ENCODE measurements at places on chromosomes 2 and 18.

DNA sequence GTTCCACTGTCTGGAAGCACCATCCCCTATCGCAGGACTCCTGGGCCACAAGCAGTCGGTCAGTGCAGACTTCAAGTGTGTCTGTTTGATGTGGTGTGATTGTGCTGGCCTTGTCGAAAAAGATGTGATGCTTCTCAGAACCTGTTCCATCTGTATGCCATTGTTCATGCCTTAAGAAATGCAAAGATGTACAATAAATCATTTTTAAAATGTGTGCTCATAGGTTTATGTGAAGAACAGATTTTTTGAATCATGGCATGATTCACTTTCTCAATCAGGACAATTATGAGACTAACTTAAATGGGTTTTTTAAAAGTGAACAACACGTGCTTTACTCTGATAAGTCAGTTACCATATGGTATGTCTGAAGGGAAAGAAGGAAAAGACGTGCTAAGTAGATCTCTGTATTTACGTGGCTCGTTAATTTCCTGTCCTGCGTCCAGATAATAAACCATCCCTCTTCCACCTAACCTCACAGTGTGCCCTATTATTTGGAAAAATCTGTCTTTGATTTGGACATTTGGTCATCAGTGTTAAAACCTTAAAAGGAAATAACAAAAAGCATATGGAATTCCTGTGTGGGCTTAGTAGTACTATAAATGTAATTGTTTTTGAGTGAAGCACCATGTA lies 54.9 kb downstream of the PRKRA start:
- DNase-seq = no peak

- DNase-seq = no peak
Observed at GRCh38 chr2:177074099-177074710, 138.4 kb upstream of the HNRNPA3 start.

GRCh38 chr18:61371111-61371510 lies 37.9 kb downstream of the CDH20 start:
- DNase-seq = no peak

- peak; percentile 65 for DNase-seq
Observed at GRCh38 chr2:237895544-237896506, 36.4 kb downstream of the RAMP1 start.

- DNase-seq = no peak
Observed at GRCh38 chr18:41842886-41843285, 112.1 kb upstream of the PIK3C3 start.

DNA sequence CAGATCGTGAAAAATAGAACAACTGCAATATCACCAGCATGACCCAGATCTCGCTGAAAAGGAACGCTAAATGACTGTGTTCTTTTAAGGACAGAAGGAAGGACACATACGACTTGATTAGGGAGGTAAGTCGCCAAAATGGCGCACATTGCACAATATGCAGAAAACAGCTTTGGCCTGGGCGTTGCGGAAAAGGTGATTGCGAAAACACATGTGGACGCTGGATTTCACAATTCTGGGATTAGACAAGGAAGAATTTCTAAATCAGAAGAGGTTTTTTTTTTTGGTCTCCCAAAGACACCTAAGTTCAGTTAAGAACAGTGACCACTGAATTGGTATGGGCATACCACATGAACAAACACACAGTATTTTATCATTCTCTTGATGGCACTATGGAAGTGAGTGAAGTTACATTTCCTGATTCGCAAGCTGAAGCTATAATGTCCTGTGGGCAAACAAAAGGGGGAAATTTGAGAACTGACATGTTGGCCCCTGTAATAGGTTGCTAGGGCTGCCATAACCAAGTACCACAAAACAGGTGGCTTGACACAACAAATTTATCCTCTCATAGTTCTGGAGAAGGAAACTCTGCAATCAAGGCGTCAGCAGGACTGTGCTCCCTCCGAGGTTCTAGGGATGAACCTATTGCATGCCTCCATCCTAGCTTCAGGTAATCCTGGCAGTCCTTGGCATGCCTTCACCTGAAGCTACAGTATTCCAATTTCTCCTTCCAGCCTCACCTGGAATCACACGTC lies 25.8 kb upstream of the ERICH2 start:
- DNase-seq = no peak

GRCh38 chr18:76385681-76385975 lies 109.4 kb downstream of the ZNF516 start:
- no peak for DNase-seq

DNA sequence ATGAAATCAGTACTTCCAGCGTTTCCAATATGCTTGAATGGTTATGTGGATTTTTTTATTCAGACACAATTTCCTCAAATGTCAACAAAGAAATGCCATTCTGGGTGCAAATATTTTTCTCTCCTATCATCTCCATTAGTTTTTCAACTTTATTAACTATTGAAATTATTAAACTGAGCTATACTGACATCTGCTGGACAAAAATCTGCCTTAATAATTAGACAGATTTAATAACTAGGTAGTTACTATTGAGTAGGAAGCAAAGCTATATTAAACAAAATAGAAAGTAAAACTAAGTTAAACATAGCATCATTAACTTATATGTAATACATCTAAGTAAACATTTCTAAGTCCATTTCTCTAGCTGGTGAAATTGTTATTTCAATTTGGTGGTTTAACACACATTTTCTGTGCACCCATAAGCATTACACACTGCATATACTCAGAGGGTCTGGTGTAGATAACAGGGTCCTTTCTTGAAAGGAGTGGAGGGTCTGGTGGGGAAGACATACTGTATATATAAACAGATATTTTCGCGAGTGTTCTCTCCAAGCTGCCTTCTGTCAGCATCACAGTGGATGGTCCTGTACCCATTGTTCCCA lies 77.0 kb downstream of the LANCL1 start:
- DNase-seq = no peak

GRCh38 chr2:181047829-181048228 lies 67.4 kb downstream of the UBE2E3 start:
- DNase-seq = no peak

DNA sequence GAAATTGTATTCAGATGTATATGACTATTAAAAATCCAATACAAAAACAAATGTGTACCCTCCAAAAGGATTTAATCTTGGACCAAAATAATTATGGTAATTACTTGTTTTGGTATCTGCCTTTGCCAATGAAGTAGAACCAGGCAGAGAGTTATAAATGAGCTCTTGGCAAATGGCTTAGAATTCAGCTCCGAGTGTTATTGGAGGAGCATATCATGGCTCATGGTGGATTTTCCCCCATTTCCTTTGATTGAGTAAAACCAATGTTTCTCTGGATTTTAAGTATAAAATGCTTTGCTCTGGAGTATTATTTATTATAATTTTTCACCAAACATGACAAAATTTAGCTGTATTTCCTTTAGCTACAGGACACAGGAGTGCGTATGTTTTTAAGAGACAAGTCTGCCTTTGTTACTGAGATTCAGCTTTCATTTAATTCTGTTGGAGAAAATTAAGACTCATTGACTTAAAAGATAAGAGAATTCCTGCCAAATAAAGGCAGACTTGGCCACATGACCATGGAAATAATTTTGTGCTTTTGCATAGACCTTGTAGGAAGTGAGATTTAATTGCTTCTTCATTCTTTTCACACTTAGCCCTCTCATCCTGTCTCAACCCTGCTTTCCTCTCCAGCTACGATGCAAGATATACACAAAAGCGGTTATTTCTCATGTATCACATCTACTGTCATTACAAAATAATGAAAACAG lies 281.0 kb upstream of the SOX11 start:
- no peak for DNase-seq

GRCh38 chr2:48551548-48551947 lies 21.6 kb downstream of the STON1 start:
- DNase-seq = no peak

GRCh38 chr2:211390536-211391188 lies 834.3 kb downstream of the CPS1 start:
- DNase-seq = no peak

- DNase-seq = no peak
Observed at GRCh38 chr2:129611471-129611870, 368.0 kb upstream of the RAB6C start.

DNA sequence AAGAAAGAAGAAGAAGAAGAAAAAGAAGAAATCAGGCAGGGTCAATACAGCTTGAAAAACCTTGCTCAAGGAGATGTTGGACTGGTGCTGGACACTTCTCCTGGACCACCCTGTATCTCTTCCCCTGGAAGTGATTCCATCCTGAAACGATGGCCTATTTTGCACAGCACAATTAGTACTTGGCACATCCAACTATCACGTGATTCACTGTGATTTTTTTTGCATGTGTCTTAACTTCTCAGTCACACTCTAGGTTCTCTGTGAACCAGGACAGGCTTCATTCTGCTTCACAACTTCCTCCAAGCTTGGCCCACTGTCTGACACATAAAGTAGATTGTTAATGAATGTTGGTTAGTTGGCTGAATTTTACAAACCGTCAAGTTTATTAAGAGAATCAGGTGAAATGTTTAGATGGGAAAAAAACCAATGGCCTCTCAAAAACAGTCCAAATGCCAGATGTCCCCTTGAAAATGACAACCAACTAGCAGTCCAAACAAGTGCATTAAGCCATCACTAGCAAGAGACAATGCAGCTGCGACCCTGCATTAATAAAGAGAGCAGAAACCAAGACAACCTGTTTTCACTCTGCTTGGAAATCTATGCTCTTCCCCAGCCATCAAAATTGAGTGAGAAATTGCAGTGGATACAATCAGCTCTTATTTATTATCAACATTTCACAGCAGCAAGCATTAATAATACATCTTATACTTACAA lies 300.0 kb upstream of the CHAC2 start:
- no peak for DNase-seq

DNA sequence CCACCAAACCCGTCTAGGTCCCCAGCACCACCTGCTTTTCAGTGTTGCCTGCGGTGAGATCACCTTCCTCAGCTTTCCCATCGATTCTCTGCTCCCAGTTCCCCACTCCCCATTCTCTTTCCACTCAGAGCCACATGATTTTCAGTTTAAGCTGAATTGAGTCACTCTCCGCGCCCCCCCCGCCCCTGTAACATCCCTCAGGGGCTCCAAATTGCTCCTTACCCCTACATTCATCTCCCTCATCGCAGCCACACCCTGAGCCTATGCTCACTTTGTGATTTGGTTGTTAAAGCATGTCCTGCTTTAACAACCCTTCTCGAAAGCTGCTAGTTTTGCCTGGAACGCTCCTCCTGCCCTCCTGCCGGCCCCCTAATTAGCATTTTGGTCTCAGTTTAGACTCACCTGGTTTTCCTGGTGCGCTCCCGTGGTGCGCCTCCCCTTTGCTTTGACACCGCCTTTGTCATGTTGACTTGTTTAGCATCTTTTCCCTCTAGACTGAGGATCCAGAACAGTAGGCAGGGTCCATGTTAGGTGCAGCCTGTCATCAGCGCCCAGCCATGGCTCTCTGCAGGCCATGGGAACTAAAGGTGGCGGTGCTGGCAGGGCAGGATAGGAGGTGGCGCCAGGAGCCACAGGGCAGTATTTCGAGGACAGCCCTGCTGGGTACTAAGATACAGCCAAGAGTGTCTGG lies 60.8 kb downstream of the ST3GAL5 start:
- no peak for DNase-seq

DNA sequence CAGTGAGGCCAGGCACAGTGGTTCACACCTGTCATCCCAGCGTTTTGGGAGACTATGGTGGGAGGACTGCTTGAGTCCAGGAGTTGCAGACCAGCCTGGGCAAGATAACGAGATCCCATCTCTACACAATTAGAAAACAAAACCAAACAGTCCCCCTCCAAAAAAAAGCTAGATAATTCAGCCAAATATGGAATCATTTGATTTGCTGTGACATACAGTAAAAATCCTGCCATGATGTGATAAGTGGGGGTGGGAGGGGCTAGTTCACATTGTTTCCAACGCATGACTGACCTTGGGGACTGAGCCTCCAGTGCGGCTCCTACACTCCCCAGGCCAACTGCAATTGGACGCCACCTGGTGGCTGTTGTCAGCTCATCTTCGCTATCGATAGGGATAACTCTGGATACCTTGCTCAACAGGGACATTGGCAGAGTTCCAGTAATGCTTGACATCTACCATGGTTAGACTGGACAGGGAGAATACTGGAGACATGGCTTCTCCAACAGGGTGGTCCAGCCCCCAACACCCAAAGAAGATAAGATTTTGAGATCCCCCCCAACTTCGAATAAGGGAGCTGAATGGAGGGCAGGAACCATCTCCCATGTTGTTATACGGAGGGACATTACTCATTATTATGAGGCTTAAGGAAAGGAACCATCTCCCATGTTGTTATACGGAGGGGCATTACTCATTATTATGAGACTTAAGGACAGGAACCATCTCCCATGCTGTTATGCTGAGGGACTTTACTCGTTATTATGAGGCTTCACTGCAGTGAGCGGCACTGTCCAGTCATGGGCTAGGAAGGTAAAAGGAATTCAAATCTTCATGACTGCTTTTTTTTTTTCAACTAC lies 135.9 kb downstream of the TGIF1 start:
- DNase-seq = peak; percentile 71

GRCh38 chr2:235025800-235026536 lies 74.2 kb downstream of the SH3BP4 start:
- no peak for DNase-seq

- DNase-seq = no peak
Observed at GRCh38 chr2:197073701-197074433, 147.4 kb upstream of the PGAP1 start.

GRCh38 chr2:190407246-190407661 lies 901 bp upstream of the MFSD6 start:
- DNase-seq = no peak

GRCh38 chr2:100645695-100646429 lies 83.1 kb downstream of the PDCL3 start:
- DNase-seq = no peak

- no peak for DNase-seq
Observed at GRCh38 chr2:193461431-193461934, 1266.8 kb upstream of the TMEFF2 start.

- no peak for DNase-seq
Observed at GRCh38 chr2:8412586-8412985, 269.3 kb upstream of the ID2 start.

- no peak for DNase-seq
Observed at GRCh38 chr18:11310476-11311086, 161.2 kb upstream of the PIEZO2 start.

DNA sequence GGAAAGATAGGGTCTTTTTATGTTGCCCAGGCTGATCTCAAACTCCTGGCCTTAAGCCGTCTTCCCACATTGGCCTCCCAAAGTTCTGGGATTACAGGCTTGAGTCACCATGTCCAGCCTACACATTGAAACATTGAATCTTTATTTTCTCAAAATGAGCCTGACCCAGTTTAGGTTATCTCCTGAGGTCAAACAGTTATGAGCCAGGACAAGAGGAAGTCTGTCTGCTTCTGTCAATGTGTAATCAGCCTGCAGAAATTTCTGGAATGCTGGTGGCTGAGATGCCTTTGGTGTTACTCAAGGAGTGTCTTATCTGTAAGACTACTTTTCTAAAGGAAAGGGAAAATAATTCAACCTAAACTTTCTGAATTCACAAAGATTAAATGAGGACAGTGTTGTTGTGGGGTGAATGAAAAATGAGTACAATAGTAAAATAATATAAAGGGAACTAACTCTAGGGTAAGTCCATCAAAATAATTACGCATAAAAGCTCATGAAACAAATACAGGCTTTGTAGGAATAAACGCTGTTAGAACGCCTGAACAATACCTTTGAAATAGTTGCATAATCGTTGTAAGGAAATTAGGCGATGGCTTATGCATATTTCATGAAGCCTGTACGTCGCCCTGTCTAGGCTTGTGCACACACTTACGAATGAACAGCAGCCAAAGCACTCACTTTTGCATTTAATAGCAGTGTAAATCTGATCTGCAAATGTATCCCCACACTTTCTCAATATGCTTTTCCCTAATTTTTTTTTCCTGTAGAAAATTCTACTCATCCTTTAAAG lies 260.8 kb downstream of the RDH14 start:
- no peak for DNase-seq
